ENCODE measurements at places on chromosomes 5 and 9.

GRCh38 chr5:67416986-67417385, 220.4 kb upstream of the CD180 start:
- DNase-seq = no peak

GRCh38 chr9:90940280-90940679, 138.7 kb downstream of the SYK start:
- no peak for DNase-seq

DNA sequence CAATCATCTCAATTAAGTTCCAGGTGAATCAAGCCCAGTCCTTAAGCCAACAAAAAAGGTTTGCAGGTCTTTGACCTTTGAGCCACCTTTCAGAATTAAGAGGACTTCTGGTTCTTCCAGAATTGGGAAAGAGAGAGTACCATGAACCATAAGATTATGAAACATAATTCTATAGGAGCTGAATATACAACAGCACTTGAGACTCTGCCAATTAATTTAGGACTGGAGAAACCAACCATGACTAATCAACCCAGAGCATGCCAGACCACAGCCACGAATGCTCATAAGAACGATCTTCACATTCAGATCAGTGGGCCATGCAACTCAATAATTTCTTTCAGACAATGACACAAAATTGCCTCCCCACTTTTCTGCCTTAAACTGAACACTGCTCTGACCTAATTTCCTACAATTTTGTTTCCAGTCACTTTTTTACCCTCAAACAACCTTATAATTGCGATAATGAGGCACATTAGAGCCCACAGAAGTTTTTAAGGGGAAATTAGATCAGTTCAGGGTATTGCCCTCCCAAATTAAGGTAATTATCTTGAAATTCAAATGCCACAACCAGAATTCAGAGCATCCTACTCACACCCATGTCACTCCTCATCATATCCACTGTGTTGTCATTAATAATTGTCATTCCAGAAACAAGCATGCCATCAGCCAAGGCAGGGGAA, 213.4 kb downstream of the ATPSCKMT start:
- no peak for DNase-seq

- no peak for DNase-seq
Measured at GRCh38 chr9:91117474-91117891, 244.2 kb downstream of the AUH start.

DNA sequence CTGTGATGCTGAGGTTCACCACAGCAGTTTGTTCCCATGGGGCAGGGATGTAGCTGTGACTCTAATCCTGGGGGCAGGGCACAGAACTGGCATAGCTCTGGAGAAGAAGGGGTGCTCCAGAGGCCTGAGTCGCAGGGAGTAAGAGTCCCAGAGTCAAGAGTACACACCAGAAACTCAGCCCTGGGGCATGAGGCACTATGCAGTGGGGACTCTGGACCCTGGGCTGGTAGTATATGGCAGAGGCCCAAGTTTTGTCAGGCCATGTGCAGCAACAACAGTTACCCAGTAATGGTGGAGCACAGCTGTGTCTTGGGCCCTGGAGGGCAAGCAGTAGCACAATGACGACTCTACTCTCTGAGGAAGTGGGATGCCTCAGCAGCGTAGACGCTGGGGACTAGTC, 42.9 kb downstream of the TMEM38B start:
- DNase-seq = no peak

- no peak for DNase-seq
Measured at GRCh38 chr5:152329761-152330283, 75.3 kb downstream of the NMUR2 start.

- DNase-seq = no peak
Measured at GRCh38 chr9:116342061-116342460, 188.5 kb downstream of the PAPPA start.

- no peak for DNase-seq
Measured at GRCh38 chr5:154714266-154714986, 40.8 kb upstream of the LARP1 start.

DNA sequence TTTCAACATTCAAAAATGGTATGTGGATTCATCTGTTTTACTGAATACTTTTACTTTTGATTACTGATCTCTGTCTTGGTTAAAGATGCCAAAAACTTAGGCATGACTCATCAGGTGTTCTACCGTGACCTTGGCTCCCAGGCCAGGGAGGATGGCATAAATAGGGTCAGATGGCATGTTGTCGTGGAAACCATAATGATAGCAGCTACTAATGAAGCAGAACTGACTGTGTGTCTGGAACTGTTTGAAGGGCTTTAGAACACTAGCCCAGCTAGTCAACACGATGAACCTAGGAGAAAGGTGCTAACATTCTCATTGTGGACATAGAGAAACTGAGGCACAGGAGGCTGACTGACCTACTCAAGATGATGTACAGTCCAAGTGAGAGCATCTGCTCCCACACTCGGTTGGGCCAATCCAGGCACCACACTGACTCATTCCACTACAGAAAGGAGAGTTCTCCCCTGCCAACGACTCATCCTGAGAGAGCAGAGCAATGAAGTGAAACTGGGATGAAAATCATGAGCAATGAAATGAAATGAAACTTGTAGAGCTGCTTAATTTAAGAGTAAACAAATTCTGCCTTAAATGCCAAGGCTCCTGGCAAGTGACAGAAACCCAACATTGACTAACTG, 116.0 kb downstream of the TENT4A start:
- DNase-seq = peak; percentile 12

DNA sequence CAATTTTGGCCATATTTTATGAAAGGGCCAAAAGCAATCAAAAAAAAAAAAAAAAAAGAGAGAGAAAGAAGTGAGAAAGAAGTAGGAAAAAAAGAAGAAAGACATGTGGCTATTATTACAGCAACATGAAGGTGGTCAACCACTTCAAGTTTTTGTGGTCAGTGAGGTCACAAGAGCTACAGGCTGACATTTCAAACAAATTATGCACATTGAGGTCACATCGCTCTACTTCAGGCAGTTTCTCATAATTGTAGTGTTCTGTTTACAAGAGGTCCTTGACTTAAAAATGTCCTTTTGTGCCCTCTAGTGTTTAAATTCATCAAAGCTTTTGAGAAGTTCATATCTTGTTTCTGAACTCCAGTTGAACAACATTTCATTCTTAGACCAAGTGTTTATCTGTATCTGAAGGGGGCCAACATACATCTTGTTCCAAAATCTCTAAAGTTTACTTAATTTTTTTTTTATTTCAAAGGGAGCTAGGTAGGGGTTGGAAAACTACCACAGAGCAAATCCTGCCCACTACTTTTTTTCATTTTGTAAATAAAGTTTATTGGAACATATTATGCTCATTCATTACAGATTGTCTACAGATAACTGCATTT, 513.1 kb downstream of the PDE4D start:
- DNase-seq = no peak

DNA sequence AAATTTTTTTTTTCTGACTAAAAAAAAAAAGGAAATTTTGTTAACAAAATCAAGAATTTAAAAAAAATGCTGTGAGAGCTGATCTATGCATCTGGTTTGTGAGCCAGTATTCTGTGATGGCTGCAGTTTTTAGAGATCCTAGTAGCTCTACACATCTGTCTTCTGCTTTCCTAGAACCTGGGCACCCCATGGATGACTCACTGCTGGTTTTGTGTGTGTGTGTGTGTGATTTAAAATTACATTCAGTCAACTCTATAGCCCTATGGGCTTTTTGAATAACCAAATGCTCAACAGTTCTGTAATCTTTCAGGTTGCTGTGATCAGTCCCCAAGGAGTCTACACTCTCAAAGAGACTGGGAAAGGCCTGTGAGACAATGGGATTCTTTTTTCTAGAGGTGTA, 2.5 kb upstream of the PSMD5 start:
- no peak for DNase-seq

- no peak for DNase-seq
Measured at GRCh38 chr5:82387819-82388166, 109.6 kb upstream of the RPS23 start.

GRCh38 chr9:25003686-25004085, 458.0 kb upstream of the IZUMO3 start:
- DNase-seq = no peak

DNA sequence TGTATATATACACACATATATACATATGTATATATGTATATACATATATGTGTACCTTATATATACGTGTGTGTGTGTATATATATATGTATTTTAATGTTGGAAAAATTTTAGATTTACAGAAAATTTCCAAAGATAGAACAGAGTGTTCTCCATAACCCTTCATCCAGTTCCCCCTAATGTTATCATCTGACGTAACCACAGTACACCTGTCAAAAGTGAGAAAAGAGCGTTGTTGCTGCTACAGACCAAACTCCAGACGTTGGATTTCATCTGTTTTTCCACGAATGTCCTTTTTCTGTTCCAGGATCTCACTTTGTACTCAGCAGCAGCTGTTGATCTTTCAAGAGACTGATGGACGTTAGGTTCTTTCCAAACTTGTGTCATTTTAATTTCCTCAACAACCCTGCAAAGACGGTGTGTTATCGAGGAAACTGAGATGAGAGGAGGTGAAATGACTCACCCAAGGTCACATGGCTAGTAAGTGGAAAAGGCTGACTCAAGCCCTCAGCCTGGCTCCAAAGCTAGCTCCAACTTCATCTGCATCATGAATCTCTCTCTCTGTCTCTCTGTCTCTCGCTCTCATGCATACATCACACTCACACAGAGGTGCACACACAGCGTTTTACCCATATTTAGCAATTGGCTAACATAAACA, 17.0 kb upstream of the NTNG2 start:
- DNase-seq = no peak

DNA sequence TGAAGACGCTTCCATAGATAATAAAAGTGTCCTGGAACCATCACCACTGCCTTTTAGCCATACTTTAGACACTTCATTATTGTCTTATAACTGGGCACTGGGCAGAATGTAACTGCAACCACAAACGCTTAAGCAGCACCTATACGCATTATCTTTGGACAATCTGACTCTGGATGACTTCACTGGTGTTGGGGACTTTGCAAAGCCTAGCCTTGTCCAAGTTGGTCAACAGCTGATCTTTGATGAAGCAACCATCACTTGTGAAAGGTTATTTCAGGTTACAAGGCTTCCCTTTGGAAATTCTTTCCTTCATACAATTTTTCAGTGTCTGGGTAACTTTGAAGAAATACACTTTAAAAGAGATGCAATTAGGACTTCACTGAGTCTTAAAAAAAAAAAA, 77.8 kb upstream of the ZNF462 start:
- no peak for DNase-seq

GRCh38 chr5:38766151-38766550, 79.7 kb upstream of the OSMR start:
- no peak for DNase-seq

DNA sequence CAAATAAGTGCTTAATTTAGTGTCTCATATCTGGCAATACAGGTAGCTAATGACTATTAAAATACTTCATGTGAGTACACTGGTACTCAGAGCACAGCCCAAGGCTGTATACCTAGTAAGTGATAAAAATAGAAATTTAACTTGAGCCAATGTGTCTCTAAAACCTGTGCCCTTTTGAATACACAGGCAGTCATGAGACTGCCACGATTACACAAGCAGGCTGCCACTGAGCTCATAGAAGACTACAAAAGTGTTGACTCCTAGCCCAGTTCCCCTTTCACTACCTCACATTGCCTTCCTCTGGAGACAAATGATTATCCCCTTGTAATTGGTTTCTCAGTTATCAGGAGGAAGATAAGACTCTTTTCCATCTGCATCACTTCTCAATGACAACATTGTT, 66.3 kb upstream of the PAPPA start:
- no peak for DNase-seq

- no peak for DNase-seq
Measured at GRCh38 chr9:114919611-114920010, 10.8 kb downstream of the TNFSF8 start.

All from T-helper 22 cell (primary cell).